Hematopoietic multipotent progenitor cell treated with erythropoietin and hydrocortisone succinate and interleukin-3 and kit ligand, for 8 days (in vitro differentiated cells): ENCODE measurements at places on chromosomes 4 and X.

GRCh38 chr4:151961456-151961855, 200.6 kb upstream of the GATB start:
- no peak for DNase-seq

DNA sequence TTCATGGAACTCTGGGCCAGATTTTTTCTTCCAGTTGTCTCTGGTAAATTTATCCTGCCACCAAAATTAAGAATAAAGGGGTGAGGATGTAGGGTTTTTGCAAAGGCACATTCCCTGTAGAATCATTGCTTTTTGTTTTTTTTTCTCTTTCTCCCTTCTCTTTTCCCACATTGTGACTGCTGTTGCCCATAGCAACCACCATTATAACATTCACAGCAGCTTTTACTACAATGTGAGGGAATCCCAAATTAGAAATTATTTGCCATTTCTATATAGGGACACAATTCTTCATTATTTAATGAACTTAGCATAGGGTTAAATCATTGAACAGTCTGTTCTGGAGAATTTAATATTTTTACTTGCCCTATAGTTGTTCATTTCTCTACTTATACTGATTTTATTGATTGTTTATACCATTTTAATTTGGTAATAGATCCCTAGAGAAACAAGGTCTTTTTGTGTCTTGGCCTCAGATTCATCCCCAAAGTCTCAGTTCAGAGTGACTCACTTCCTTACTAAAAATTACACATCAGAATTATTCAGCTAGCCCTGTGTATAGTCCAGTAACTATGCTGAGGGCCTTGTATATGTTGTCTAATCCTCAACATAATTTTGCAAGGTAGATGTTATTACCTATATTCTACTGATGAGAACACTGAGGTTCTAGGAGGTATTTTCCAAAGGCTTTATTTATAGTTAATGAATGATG, 80.8 kb upstream of the ANK2 start:
- DNase-seq, result no peak

DNA sequence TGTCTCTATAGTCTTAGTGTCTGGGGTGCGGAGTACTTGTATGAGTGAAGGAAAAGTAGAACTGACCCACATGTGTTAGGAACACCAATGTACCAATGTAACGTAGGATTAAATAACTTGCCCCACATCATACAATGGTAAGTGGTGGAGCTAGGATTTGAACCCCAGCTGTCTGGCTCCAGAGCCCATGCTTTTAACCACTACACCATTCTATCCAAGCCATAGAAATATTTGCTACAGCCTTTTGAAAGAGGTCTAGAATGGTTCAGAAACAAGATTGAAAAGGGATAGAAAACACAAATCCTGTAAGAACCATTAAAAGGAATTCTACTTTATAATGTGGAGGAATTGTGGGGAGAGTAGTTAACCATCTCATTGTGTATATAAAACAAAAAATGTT, 169.9 kb upstream of the ATP6AP2 start:
- no peak for DNase-seq

- no peak for DNase-seq
Observed at GRCh38 chrX:133892337-133892736, 93.1 kb downstream of the GPC3 start.

GRCh38 chrX:99549381-99549780, 860.7 kb downstream of the PCDH19 start:
- DNase-seq, result no peak

GRCh38 chr4:159552979-159553768, 450.3 kb downstream of the RAPGEF2 start:
- DNase-seq, result no peak

DNA sequence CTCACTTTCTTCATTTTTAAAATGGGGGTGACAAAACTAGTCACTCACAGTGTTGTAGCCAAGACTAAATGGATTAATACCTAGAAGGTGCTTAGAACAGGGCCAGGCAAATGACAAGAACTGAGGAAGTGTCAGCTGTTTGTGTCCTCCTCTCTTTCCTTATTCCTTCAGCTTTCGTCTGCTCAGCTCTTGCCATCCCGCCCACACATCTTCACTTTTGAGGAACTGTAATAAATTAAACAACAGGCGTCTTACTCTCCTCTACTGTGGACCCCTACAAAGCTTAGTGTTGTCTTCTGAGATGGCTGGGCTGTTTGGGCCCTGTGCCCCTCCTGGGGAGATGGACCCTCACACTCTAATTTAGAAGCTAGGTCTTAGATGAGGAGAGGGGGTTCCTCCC, 2.7 kb downstream of the HPSE start:
- DNase-seq, result no peak

GRCh38 chr4:183297675-183298074, 22.4 kb downstream of the CLDN22 start:
- DNase-seq, result no peak

DNA sequence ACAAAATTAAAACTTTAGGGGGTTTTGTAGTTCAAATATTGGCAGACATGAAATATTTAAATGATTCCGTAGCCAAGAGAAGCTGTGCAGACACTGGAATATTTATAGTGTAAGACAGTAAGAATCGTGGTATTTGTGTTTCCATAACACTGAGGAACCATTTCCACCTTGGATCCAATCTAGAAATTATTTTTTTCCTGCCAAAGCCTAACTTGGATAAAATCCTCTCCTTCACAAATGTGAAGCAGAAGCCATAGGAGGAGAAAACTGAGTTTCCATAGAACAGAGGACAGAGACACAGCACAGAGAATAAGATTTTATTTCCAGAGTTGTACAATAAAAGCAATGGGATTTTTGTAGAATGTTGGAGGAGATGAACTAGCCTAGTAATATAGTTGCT, 19.9 kb upstream of the SRPX start:
- no peak for DNase-seq

DNA sequence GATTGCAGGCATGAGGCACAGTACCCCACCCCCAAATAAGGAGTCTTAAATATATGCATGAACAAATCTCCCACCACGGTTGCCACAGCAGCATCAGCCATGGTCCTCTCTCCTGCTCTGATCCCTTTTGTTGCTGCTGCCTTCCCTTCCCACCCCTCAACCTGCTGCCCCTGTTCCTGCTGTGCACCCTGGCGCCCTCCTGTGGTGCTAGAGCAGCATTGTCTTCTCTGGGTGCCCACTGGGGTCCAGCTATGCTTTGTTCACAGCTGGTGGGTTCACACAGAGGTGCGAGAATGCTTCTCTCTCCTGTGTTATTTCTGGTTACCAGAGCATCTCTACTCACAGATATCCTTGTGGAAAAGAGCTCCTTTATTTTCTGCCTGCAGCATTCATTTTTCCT, 116.2 kb downstream of the GATB start:
- peak; percentile 21 for DNase-seq

DNA sequence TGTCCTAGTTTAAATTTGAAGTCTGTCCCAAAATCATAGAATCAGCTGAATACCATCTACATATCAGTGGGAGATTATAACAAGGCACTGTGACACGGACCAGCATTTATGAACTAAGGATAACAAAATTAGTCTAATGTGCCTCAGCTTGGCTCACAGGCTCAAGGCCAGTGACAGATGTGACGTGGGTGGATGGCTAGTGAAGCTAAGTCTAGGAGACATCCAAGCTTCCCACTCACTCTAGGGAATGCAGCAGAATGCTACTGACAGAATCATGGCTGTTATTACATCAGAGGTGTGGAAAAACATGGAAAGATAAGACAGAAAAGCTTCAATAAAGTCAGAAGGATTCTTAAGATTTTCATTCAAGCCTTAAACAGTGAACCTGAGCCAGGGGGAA, 329.9 kb downstream of the NAF1 start:
- no peak for DNase-seq

- DNase-seq, result peak; percentile 24
Observed at GRCh38 chr4:7295911-7296660, 103.7 kb downstream of the SORCS2 start.

DNA sequence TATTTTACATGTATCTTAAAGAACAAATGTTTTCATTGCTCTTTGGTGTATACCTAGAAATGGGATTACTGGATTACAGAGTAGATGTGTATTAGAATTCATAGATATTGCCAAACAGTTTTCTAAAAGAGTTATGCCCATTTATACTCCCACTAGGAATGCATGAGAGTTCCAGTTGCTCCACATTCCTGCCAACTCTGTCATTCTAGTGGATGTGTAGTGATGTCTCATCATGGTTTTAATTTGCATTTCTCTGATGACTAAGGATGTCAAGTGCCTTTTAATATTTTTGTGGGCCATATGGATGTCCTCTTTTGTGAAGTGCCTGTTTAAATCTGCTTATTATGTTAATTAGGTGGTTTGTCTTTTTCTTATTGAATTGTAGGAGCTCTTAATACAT, 65.6 kb upstream of the BMP2K start:
- DNase-seq, result no peak

DNA sequence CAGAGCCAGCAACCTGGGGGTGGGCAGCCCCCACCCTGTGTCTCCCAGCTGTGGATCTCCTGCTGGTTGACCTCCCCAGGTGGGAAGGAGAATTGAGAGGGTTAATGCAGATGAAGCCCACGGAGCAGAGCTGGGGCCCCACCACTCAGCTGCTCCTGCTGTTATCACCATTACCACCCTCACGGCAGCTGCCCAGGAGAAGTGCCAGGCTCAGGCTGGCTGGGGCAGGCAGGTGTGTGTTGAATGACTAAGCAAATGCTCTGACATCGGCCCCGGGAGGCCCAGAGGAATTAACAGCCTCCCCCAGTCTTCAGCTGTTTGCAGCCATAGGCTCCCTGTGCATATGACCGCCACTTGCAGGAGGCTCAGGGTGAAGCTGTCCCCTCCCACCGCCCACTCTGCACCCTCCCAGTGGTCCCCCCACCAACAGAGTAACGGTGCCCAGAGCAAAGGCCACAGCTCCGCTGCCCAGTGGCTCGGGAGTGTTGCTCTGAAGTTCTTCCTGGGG, 133.8 kb downstream of the CPZ start:
- DNase-seq, result no peak

DNA sequence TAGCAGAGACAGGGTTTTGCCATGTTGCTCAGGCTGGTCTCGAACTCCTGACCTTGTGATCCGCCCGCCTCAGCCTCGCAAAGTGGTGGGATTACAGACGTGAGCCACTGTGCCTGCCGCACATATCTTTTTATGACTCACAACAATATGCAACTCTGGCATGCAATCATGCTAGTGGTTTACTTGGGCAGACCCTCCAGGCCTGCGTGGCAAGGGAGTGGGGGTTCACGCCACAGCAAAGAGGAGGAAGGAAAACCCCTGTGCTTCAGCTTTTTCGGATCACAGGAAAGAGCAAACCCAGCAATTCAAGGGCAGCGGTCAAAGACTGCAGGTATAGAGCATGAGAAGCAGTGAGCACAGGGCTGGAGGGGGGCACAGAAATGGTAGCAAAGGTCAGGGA, 48.3 kb upstream of the CD99 start:
- no peak for DNase-seq

GRCh38 chr4:148716431-148717052, 274.3 kb upstream of the NR3C2 start:
- DNase-seq, result no peak

GRCh38 chr4:81466841-81467671, 4.7 kb downstream of the RASGEF1B start:
- peak; percentile 87 for DNase-seq

GRCh38 chrX:111376897-111377578, 35.0 kb downstream of the DCX start:
- DNase-seq, result no peak

GRCh38 chrX:10183760-10184159, 27.0 kb downstream of the CLCN4 start:
- DNase-seq, result no peak

DNA sequence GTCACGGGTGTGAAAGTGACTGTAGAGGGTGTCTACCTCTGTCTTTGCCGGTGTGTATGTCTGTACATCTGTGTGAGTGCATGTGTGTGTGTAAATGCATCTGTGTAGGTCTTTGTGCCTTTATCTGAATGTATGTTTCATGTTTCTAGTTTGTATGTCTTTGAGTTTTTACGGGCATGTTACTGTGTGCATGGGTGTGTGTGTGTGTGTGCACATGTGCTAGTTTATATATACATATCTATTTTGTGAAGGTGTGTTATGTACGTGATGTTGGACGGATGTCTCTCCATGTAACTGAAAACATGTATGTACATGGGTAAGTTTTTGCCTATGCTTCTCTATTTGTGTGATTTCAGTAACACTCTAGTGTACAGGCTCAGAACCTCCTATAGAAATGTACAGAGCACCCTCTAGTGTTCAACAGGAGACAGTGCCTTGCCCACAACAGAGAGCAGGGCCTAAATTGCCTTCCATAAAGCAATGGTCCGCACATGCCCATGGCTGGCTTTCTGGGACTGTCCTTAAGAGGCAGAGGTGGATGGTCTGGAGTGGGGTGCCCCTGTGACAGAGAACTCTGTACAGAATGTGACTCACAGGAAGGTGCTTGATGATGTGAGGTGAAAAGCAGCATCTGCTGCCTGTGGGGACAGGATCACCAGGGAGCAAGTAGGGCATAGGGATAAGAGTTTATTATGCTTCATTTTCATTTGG, 343.5 kb downstream of the RAPGEF2 start:
- DNase-seq, result peak; percentile 67

DNA sequence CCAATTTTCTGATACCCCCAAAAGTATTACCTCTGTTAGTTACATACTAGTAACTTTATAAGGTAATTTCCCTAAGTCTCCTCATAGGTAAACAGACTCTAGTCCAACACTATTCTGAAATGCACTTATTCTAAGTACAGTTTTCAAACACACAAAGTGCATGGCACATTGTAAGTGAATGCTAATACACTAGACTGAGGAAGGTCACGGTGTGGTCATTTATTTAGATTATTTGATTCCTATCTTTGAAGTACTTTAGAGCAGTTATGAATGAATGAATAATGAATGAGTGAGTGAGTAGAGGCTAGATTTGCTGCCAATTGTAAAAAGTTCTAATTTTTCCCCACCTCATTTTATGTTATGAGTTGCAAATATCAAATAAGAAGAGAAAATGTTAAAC, 132.8 kb upstream of the UGT8 start:
- no peak for DNase-seq

GRCh38 chrX:54066841-54067240, 22.6 kb upstream of the PHF8 start:
- DNase-seq, result no peak

GRCh38 chr4:126783191-126783590, 849.6 kb upstream of the INTU start:
- DNase-seq, result no peak

DNA sequence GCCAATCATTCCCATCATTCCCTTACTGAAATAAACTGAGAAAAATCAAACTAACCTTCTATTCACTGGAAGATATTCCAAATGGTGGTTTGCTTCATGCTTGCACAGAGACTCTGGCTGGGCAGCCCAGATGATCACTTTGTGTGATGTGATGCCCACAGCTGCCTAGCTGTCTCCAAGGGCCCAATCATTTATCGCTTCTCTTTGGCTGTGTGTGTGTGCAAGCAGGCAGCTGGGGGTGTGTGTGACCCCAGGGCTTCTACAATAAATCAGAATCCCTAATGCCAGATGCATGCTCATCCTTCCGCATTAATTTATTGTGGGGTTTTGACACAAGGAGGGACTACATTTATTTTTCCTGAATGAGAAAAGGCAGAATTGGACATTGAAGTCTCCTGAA, 140.1 kb upstream of the NDP start:
- DNase-seq, result no peak
